GM12878 (cell line): ENCODE measurements at places on chromosomes 7 and 10. TPM values are rescaled to one million over a fixed set of nuclear protein-coding genes. Genes with fewer than 3 reads are reported as not detected.

The SSBP1 gene
- 186 and 191 TPM in 2 replicates for total RNA-seq

The ABCB4 gene
- 6.0 and 6.1 TPM in 2 replicates for total RNA-seq

The SYT15B gene
- 0.18 TPM in 1 of 2 replicates, not detected in the other for total RNA-seq

The ANKRD7 gene
- 0.31 TPM in 1 of 2 replicates, not detected in the other for total RNA-seq

The HMX2 gene
- 19.8 and 22.0 TPM in 2 replicates for total RNA-seq

The CPN1 gene
- total RNA-seq: 0.10 and 0.11 TPM in 2 replicates

The ATG9B gene
- total RNA-seq: 0.36 and 0.48 TPM in 2 replicates

The CTAGE4 gene
- 1.3 and 1.5 TPM in 2 replicates for total RNA-seq

The KIF20B gene
- total RNA-seq: 46.1 and 51.0 TPM in 2 replicates

The CNPY1 gene
- not detected in 2 replicates for total RNA-seq

- no peak for DNase-seq
- H3K27ac ChIP-seq: no peak overlapping the region
- no peaks in the 10 kb centered on the region for H3K27me3 ChIP-seq
- H3K4me1 ChIP-seq: no peaks in the 10 kb centered on the region
These were observed 115.1 kb upstream of the MEOX2 start for GRCh38 chr7:15801551-15801950.

DNA sequence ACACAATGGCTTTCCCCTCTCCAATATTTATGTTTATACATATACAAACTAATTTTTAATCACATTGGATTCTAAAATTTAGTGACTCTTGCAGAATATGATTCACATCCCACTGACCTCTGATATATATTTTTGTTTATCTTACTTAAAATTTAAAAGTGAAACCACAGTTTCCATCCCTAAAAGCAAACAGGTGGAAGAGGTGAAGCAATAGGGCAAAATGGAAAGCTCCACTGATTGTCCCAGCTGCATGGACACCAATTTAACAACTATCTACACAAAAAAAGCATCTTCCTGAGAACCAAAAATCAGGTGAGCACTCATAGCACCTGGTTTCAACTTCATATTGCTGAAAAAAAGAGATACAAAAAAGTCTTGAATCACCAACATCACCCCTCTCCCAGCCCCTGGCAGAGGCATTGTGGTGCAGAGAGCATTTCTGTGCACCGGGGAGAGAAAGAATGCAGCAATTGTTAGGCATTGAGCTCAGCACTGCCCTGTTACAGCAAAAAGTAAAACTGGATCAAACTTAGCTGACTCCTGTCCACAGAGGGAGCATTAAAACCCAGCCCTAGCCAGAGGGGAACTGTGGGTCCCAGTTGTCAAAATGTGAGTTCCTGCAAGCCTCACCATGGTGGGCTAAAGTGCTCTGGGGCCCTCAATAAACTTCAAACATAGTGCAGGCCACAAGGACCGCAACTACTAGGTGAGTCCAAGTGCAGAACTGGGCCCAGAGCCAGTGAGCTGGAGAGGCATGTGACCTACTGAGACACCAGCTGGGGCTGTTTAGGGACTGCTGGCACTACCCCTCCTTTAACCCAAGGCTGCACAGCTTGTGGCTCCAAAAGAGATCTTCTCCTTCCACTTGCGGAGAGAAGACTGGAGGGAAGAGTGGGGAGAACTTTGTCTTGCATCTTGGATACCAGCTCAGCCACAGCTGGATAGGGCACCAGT is 92.1 kb downstream of the SIRT1 start:
- no peaks in the 10 kb centered on the region for H3K27me3 ChIP-seq
- H3K4me1 ChIP-seq: no peaks in the 10 kb centered on the region
- H3K36me3 ChIP-seq: peaks cover 5% of the 10 kb centered on the region

DNA sequence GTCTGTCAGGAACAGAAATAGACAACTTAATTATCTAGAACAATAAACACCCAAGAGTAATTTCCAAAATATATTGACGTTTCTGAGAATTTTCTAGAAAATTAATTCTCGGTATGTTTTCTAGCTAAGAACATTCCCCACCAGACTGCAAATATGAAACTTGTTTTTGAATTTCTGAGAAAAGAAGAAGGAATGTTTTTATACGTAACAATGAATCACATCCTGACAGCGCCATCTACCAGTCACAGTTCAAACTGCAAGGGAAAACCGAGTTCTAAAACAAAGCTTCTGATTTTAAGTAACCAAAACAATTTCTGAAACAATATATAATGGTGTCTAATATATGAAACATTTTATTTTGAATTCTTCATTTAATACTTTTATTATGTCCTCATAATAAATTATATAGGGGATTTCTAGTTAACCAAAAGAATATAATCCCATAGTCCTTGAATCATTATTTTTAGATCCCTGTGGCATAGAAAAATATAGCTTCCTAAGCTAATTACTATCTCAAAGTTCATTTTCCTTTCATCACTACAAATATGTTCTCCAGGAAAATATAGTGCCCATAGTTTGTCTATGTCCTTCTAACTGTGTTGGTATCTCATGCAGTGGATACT is 34.5 kb upstream of the MEOX2 start:
- H3K27ac ChIP-seq: no peak overlapping the region
- DNase-seq: no peak
- H3K27me3 ChIP-seq: no peaks in the 10 kb centered on the region
- no peaks in the 10 kb centered on the region for H3K4me1 ChIP-seq
- H3K36me3 ChIP-seq: no peaks in the 10 kb centered on the region
- no peak overlapping the region for H3K4me3 ChIP-seq

- DNase-seq: no peak
- no peaks in the 10 kb centered on the region for H3K27me3 ChIP-seq
- no peaks in the 10 kb centered on the region for H3K36me3 ChIP-seq
- H3K4me1 ChIP-seq: no peaks in the 10 kb centered on the region
- H3K27ac ChIP-seq: no peak overlapping the region
- H3K4me3 ChIP-seq: no peak overlapping the region
These were observed 353.9 kb upstream of the MEOX2 start for GRCh38 chr7:16040346-16040745.

- no peaks in the 10 kb centered on the region for H3K36me3 ChIP-seq
- no peak for DNase-seq
- H3K4me3 ChIP-seq: no peak overlapping the region
- H3K27ac ChIP-seq: no peak overlapping the region
- no peaks in the 10 kb centered on the region for H3K4me1 ChIP-seq
These were observed 33.1 kb downstream of the SEMA3D start for GRCh38 chr7:85153715-85154114.

- H3K4me1 ChIP-seq: no peaks in the 10 kb centered on the region
- no peak for DNase-seq
- no peak overlapping the region for H3K27ac ChIP-seq
- no peaks in the 10 kb centered on the region for H3K36me3 ChIP-seq
These were observed 32.7 kb downstream of the SLC29A3 start for GRCh38 chr10:71351628-71352319.

GRCh38 chr10:98144985-98145384 is 10.5 kb downstream of the R3HCC1L start:
- H3K27ac ChIP-seq: no peak overlapping the region
- peaks cover 15% of the 10 kb centered on the region; the same call in 1 of the 2 replicates for H3K4me1 ChIP-seq
- H3K36me3 ChIP-seq: no peaks in the 10 kb centered on the region

DNA sequence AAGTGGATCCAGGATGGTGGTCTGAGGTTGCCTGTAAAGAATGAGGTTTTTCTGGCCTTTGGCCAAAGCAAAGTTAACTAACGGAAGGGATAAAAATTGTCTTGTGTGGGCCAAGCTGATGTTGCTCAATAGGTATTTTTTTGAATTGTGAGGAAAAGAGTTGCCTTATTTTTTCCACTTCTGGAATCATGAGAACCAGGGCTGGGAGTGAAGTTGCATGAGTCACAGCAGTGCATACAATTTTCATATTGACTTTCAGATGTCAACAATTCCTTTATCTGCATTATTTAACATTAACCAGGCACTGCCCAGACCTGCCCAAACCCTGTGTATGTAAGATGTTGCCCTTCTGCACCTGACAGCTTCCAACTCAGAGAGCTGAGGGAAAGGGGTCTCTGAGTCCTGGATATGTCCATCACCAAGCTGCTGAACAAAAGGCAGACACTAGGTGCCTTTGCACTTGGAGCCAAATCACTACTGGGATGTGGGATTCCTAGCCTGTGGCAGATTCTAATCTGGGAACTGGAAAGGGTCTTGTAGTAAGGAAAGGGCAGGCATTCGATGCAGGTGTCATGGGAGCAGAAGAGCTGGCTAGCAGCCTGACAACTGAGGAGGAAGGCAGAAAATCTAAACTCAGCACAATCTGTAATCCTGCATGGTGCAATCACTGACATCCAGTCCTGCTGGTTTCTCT is 52.3 kb upstream of the SLC35B4 start:
- no peaks in the 10 kb centered on the region for H3K27me3 ChIP-seq
- no peaks in the 10 kb centered on the region for H3K36me3 ChIP-seq
- H3K4me1 ChIP-seq: no peaks in the 10 kb centered on the region
- H3K4me3 ChIP-seq: no peak overlapping the region
- DNase-seq: no peak
- H3K27ac ChIP-seq: no peak overlapping the region

DNA sequence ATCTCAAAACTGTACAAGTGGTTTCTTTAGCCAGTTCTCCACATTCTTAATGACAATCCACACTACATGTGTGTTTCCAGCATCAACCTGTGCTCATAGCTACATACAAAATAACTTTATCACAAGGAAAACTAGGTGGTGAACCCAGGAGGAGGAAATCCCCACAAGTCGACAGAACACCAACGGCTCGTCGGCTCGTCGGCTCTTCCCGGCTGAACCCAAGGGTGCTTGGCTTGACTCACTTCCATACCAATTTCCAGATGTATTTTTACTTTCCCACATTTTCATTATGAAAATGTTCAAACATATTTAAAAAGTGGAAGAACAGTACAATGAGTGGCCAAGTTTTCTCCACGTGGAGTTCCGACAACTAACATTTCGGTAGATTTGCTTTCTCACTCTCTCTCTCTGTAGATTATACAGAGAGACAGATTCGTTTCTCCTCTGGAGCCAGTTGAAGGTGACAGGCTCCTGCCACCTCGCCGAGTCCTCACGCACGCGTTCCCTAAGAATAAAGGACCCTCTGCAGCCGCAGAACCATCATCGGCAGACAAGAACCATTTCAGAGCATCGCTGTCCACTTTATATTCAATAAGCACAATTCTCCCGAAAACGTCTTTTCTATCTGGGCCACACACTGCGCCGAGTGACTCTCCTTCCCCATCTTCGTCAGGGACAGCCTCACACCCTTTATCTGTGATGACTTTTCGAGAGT is 53.3 kb downstream of the DIP2C start:
- no peak overlapping the region for H3K27ac ChIP-seq
- no peaks in the 10 kb centered on the region for H3K4me1 ChIP-seq
- no peaks in the 10 kb centered on the region for H3K36me3 ChIP-seq
- H3K27me3 ChIP-seq: no peaks in the 10 kb centered on the region; the same call in 1 of the 2 replicates
- no peak overlapping the region for H3K4me3 ChIP-seq

- H3K27ac ChIP-seq: no peak overlapping the region
- no peak overlapping the region for H3K4me3 ChIP-seq
- no peaks in the 10 kb centered on the region for H3K27me3 ChIP-seq
- DNase-seq: no peak
- H3K36me3 ChIP-seq: no peaks in the 10 kb centered on the region
These were observed 10.9 kb downstream of the OGDHL start for GRCh38 chr10:49751216-49751615.

DNA sequence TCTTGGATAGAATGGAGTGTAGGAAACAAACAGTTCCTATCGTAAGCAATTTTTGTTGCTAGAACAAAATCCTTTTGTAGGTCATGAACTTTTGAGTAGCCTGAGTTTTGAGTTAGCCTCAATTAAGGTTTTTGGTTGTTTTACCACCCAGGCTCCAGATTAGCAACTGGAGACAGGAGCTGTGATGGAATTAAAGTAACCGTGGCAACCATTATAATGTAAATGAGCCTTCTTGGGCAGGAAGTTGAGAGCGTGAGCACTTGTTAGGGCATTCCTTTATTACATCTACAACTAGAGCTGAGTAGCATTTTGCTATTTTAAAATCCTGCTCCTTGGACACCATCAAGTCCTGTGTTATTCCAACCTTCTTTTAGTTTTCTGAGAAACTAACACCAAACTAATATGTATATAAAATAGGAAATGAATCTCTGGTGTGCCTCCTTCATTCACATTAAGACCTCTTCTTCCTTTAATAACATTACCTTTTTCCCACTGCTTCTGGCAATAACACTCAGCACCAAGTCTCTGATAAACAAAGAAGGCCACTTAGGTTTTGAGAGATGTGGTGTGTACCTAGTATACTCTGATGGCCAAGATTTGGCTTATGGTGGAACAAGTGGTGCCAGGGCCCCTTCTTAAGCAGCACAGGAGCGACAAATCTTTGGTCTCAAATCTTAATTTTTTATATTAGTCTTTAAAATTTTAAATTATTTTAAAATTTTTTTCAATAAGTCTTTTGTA is 34.0 kb downstream of the AHCYL2 start:
- H3K36me3 ChIP-seq: no peaks in the 10 kb centered on the region
- H3K4me3 ChIP-seq: no peak overlapping the region
- H3K27ac ChIP-seq: no peak overlapping the region
- DNase-seq: no peak
- peaks cover 3% of the 10 kb centered on the region; the same call in 1 of the 2 replicates for H3K4me1 ChIP-seq

GRCh38 chr7:20470726-20471125 is 140.0 kb downstream of the ITGB8 start:
- no peaks in the 10 kb centered on the region for H3K36me3 ChIP-seq
- H3K27ac ChIP-seq: no peak overlapping the region
- no peak overlapping the region for H3K4me3 ChIP-seq
- DNase-seq: no peak
- H3K27me3 ChIP-seq: no peaks in the 10 kb centered on the region
- no peaks in the 10 kb centered on the region for H3K4me1 ChIP-seq

GRCh38 chr7:87479951-87480350 is 4.5 kb upstream of the ABCB4 start:
- no peak for DNase-seq
- H3K4me3 ChIP-seq: no peak overlapping the region
- no peaks in the 10 kb centered on the region for H3K36me3 ChIP-seq
- H3K27me3 ChIP-seq: no peaks in the 10 kb centered on the region
- no peak overlapping the region for H3K27ac ChIP-seq

- no peaks in the 10 kb centered on the region for H3K27me3 ChIP-seq
- H3K4me3 ChIP-seq: no peak overlapping the region
- peaks cover 9% of the 10 kb centered on the region for H3K36me3 ChIP-seq
- no peak overlapping the region for H3K27ac ChIP-seq
These were observed 64.7 kb downstream of the HYCC1 start for GRCh38 chr7:22949221-22949620.
